ENCODE measurements at places on chromosomes 1 and 21.
A peak's percentile ranks its signal among the peaks of the same experiment; 100 is the strongest.

DNA sequence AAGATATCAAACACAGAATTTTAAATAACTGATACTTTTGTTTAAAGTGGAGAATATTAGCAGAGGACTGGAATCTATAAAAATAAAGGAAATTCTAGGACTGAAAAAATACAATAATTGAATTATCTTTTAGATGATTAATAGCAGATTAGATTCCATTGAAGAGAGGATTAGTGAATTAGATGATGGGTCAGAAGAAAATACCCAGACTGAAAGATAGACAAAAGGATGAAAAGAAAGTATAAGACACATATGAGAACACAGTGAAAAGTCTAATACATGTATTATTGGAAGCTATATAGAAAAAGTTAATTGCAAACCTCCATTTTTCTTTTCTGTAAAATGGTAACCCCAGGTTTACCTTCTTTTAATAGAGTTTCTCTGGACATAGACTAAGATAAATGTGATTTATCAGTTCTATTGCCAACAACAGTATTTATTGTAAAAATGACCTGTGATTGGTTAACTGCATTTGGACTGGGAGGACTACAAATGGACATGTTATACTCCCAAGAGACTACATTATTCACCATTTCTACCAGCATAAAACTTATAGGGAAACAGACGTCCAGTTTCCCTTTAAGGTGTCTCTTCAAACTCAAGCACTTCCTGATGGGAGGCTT is 11.0 kb downstream of the PRKAA2 start:
- no peak for DNase-seq

DNA sequence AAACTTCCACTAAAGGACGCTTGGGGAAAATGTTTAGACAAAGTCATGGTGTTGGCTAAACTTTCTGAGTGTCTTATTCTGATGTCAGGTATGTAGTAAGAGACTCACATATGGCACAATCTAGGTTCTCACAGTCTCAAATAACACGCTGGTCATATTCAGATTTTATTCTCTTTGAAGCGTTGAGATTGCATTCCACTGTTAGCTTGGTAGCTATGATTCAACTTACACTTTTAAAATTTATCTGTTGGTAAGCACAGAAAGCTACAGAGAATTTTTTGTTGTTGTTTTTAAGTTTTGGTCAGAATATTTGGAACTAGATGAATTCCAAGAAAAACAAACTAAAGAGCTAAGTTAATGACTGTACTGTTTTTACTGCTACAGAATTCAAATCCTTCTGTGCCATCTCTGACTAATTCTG is 126.7 kb downstream of the PRRX1 start:
- DNase-seq: no peak

- DNase-seq: no peak
Observed at GRCh38 chr1:5728663-5729355, 263.4 kb downstream of the NPHP4 start.

DNA sequence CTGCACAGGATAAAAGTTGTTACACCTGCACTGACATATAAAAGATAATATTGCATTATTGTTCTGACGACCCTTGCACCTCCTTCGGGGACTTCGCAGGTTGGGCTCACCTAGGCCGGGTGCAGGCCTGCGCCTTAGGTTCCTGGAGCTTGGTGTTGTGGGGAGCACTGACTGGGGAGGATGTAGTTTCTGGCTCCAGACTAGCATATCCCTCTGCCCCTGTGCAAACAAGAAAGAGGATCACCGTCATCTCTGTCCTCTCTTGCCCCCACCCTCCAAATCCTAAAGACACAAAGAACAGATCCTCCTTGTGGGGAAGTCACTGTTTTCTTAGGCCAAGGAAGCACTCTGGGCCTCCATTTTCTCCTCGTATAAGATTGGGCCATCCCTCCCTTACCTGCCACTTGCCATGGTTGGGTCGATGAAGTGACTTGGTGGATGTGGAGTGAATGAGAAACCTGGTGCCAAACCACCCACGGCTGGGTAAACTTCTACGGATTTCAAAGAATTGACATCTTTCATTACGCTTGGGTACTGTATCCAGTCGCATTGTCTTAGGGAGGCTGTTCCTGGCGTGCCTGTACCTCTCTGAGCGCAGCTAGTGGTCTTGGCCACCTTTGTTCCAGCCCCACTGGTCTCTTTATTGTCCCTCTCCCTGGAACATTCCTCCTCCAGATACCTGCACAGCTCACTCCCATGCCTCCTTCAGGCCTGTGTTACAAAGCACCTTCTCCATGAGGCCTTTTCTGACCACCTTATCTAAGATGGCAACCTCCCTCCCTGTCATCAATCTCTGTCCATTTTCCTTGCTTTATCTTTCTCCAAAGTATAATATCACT is 34.4 kb upstream of the PKP1 start:
- DNase-seq: no peak

DNA sequence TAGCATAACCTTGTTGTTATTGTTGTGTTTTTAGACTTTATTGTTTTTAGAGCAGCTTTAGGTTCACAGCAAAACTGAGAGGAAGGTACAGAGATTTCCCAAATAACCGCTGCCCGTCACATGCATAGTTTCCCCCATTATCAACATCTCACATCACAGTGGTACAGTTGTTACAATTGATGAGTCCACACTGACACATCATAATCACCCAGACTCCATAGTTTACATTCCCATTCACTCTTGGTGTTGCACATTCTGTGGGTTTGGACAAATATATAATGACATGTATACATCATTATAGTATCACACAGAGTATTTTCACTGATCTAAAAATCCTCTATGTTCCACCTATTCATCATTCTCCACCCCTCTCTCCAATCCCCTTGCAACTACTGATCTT is 25.9 kb upstream of the TOR3A start:
- DNase-seq: no peak

GRCh38 chr1:205528446-205528886 is 24.0 kb downstream of the CDK18 start:
- no peak for DNase-seq

DNA sequence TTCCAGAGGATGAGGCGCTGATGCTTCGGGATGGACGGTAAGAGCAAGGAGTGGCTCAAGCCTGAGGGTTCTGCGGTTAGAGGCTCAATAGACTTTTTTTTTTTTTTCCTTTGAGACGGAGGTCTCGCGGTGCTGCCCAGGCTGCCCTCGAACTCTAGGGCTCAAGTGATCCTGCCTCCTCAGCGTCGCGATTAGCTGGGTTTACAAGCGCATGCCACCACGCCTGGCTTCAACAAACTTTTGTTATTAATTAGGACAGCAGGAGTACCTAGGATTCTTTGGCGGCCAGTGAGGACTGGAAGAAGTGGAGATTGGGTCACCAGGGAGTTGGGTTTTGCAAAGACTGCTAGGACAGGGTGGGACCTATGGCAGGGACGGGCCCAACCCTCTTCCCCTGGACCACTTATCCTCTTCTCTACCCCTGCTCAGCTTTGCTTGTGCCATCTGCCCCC is 587 bp downstream of the SCNM1 start:
- no peak for DNase-seq

GRCh38 chr21:29018540-29018939 is 609 bp downstream of the RWDD2B start:
- DNase-seq: no peak

DNA sequence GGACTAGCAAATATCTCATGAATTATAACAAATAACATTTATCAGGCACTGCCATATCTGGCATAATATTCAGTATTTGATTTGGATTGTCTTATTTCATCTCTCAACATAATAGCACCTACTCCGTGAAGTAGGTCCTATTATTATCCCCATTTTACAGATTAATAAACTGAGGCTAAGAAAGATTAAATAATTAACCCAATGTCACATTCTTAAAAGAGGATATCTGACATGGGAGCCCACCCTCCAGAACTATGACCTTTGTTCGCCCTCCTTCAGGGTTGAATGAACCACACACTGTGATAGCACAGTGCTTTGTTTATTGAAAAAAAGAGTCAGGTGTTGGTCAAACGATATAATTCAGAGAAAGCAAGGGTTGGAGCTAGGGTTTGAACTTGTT is 19.4 kb upstream of the MAGI3 start:
- DNase-seq: no peak

GRCh38 chr1:224182866-224183590 is at the start of gene DEGS1:
Gene DEGS1 (plus strand): TSS chr1:224183240. CDS start chr1:224183337, 97 bp downstream.
- DNase-seq: peak; percentile 82

GRCh38 chr1:53135735-53136114 is 6.7 kb downstream of the SLC1A7 start:
- no peak for DNase-seq

- DNase-seq: peak; percentile 23
Observed at GRCh38 chr1:158793604-158794003, 12.6 kb upstream of the OR6N2 start.

GRCh38 chr1:212595229-212595628 is 13.3 kb upstream of the ATF3 start:
- no peak for DNase-seq

DNA sequence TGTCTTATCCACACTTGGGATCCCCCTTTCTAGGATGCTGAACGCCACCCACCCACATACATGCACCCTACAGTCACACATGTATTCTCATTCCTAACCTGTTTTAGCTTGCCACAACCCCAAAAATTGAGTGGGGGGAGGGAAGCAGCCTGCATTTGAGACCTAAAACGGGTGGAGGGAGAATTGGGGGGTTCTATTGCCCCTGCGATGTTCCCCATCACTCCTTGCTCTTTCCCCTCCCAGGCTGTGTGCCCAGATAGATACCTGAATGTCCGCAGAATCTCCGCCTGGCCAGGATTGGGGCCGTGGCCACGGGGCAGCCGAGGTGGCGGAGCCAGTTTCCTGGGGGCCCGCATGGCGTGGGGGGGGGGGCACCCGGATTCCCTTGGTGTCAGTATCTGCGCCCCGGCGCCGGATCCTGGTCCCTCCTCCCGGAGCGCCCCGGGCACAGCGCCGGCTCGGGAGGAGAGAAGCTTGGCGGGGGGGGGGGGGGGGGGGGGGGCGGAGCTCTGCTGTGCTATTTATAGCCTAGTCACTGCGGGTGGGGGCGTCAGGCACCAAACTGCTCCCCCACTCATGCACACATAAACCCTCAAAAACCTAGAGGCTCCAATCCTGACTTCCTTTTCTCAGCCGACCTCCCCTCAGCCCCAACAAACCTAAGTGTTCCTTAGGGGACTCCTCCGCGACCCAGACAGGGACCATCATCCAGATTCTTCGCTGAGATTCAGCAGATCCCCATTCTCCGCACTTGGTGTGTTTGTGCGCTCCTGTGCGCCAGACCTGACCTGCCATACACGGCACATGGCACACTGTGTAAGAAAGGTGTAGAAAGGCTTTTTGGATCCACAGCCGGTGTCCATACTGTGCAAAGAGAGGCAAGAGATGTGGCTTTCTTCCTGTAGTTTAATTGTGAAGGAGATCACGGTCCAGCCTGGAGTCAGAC is 1.9 kb downstream of the ANKRD34A start:
- peak; percentile 13 for DNase-seq

DNA sequence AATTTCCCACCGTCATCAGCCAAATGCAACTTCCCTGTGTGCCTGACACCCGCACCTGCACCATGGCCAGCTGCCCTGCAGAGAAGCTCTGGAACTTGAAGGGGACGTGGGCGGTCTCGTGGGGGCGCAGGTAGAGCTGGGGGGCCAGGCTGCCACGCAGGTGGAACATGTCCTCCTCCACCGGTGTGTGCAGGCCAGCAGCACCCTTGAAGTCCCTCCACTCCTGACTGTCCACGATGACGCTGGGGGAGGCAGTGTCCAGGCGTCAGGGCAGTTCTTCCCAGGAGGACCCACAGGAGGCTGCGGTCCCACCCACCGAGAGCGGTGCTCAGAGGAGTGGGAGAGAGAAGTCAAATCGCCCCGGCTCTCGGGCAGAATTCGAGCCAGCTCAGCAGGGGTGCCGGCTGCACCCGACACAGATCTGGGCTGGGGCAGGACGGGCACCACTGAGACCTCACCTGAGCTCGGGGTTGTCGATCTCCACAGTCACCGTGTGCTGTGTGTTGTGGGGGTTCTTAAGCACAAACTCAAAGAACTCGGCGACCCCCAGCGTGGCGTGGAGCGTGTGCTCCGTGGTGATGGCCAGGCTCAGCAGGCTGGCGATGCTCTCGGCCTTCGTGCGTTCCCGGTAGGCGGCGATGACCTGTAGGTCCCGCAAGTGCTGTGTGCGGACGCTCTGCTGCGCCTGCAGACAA is 117.7 kb downstream of the NPHP4 start:
- DNase-seq: no peak

GRCh38 chr1:29062157-29062942 is 61.4 kb downstream of the TMEM200B start:
- DNase-seq: no peak

GRCh38 chr1:170296642-170297041 is 150.9 kb downstream of the NTMT2 start:
- DNase-seq: no peak

DNA sequence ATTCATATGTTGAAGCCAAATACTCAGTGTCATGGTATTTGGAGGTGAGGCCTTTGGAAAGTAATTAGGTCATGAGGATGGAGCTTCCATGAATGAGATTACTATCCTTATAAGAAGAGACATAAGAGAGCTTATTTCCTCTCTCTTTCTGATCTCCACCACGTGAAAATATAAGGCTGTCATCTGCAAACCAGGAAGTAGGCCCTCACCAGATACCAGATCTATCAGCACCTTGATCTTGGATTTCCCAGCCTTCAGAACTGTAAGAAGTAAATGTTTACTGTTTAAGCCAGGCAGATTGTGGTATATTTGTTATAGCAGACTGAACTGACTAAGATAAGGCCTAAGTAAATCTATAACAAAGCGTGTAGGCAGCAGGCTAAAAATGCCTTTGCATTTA is 25.3 kb downstream of the RBM11 start:
- no peak for DNase-seq

DNA sequence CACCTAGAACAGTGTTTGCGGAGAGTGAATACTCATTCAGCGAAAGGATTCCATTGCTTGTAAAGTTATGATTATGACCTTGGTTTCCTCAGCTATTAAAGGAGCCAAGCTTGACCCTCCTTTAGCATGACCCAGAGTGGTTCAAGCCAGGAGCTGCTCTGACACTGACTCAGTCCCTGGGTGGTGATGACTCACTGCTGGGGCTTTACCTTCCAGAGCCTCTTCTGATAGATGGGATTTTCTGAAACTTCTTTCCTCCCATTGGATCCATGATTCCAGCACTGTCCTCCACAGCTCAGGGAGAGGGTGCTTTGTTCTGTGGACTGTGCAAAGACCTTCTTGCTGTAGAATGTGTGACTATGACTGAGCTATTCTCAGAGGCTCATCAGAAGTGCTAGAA is 77.4 kb downstream of the S1PR1 start:
- DNase-seq: no peak

DNA sequence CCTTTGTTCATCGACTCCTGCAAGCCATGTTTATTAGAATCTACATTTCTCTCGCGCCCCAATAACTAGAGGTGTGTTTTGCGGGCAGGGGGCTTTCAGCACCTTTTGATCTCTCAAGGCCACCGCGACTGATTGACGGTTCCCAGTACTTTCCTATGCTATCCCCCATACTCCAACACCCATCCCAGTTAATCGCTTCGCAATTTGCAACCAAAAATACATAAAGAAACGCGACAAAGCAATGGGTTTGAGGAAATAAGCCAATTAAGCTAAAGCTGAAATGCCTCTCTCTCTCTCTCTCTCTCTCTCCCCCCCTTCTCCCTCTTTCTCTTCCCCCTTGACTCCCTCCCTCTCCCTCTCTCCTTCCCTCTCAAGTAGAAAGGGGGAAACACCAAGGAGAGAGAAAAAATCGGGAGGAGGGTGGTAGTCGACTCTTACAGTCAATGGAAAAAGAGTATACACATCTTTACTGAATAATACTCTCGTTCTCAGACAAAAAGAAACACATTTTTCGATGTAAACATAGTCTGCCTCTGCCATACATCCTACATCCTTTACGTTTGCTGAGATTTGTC is 128.0 kb upstream of the DPYD start:
- no peak for DNase-seq

Measured in activated CD4-positive, alpha-beta T cell treated with anti-CD3 and anti-CD28 coated beads, Interleukin-2, amount 50 U/mL, for 1 hour (primary cell).